ENCODE measurements at places on chromosomes 11 and 22. TPM values are rescaled to one million over a fixed set of nuclear protein-coding genes. Genes with fewer than 3 reads are reported as not detected.

DNA sequence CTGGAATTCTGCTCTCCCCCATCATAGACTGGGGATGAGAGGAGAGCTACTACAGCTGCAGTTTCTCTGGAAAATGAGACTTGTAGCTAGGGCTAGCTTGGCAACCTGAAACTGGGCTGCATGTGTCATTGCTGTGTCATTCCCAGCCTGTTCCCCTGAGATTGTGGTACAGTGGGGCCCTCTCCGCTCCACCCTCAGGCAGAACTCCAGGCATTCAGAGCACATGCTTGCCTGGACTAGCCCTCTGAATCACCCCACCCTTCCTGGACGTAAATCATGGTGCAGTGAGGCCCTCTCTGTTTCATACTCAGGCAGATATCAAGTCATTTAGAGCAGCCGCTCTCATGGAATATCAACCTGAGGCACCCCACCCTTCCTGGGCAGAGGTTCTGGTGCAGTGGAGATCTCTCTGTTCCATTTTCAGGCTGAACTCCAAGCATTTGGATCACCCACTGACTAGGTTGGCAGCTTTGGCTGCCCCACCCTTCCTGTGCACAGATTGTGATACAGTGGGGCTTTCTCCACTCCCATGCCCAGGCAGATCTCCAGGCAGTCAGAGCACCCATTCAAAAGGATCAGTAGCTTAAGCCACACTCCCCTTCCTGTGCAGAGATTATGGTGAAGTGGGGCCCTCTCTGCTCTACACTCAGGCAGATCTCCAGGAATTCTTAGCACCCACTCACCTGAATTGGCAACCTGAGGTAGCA lies 274.4 kb downstream of the C11orf87 start:
- DNase-seq = no peak

TMPRSS6 gene
- not detected for total RNA-seq

DNA sequence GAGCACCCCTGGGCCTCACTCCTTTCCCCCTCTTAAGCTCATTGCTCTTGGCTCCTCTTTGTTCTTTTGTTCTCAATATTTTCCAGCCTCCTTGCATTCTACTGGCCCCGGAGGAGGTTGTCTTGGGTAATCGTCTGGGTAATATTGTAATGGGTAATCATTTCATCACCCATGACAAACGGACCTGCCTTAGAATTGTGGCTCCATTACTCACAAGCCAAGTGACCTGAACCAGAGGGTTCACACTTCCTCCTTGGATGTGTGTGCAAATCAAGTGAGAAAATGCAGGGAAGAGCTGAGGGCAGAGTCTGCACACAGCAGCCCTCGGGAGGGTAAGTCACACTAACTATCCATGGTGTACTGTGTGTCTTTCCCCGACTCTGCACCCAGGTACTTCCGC lies 305.0 kb downstream of the BUD13 start:
- no peak for DNase-seq

- DNase-seq = no peak
Measured at GRCh38 chr22:42299586-42300258, 29.3 kb upstream of the TCF20 start.

BIRC3 gene
- 1.7 TPM for total RNA-seq

DNA sequence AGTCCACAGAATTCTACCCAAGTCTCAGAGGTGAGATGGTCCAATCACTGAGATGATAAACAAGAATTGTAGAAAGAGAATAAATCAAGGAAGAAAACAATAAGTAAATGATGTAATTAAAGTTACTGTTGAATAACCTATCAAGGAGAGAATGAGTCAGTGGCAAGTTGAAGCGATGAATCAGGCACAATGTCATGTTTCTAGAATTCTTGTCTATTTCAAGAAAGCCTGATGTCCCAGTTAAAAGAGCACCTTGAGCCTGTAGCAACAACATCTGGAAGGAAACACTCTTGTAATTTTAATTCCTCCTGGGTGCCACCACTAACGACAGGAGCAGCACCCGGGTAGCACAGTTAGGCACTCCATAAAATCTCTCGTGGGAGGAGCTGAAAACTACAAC lies 67.9 kb upstream of the SLC35C1 start:
- no peak for DNase-seq

DNA sequence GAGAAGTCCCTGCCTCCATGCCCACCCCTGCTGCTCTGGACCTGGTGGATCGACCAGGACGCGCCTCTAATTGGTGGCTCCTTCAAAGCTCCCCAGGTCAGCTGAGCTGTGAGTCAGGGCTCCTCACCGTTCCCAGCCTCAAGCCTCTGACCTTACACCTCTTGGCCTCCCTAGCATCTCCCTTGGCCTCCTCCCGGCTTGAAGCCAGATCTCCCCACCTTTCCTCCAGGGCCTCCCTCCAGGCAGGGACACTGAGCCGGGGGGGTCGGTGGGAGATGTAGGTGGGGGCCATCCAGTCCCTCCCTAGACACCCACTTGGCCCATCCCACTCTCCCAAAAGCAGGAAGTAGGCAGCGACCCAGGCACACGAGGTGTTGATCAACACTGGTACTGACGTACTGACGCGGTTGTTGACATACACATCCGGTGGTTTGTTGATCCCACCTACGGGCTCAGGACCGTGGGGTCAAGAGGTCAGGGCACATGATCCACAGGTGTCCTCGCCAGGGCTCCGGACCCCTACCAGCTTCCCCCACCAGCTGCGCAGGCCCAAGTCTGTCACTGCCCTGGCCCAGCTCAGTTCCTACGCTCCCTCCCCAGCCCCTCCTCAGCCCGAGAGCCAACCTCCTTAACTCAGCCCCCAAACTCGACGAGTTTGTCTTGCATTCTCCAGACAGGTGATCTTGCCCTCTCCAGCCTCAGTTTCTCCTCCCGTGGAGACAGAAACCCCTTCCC lies 802 bp downstream of the ATG2A start:
- peak; percentile 41 for DNase-seq

- no peak for DNase-seq
Measured at GRCh38 chr22:24536089-24536488, 18.8 kb downstream of the GUCD1 start.

DNA sequence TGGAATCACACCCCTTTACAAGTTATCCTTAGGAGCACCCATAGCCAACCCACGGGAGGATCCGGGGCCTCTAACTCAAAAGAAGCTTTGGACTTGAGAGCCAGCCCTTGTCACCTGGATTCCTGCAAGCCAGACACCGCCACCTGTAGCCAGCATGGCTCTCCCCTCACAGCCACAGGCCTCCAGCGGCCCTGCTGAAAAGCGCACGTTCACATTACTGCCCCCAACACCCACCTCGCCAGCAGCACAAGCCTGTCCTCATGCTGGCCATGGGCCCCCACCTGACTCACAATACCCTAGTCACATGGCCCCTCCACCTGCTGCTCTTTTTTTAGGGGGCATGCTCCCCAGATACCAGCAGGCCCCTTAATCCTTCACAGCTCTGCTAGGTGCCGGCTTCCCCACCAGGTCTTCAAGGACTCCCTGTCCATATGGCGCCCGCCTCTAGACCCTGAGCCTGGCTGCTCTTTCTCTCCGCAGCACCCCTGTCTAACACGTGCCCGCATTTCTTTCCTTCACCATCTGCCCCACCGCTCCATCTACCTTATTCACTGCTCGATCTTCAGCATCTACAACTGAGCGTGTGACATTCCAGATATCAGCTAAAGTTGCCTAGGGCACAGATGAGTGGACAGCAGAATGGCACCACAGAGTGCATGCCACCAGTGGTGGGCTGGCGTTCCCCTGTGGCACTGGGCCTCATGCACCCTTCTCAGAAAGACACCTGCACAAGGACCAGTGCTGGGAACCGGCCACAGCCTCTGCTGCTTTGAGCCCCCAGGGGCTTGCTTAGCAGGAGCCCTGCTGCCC lies 6.6 kb downstream of the CARS1 start:
- no peak for DNase-seq

MN1 gene
- total RNA-seq = 0.25 TPM

CHRM1 gene
- total RNA-seq = not detected

GRCh38 chr22:37909766-37910165 lies 3.7 kb downstream of the MICALL1 start:
- no peak for DNase-seq

DNA sequence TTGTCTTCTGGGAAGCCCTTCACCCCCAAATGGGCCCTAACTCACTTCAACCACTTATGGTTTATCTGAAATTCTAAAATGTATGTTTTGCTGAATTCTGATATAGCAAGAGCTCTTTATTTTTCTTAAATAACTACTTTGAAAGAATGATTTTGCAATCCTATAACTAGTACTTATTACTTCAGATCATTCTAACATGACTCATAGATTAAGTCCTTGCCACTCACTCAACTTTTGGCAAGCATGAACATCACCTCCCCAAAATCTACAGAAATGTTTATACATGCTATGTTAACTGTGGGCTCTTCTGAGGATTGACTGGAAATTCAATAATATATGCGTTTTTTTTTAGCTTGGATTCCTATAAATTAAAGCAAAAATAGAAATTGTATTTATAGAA lies 367.4 kb upstream of the FAT3 start:
- DNase-seq = no peak

- DNase-seq = peak; percentile 50
Measured at GRCh38 chr11:65424205-65425104, 1.9 kb downstream of the NEAT1 start.

DNA sequence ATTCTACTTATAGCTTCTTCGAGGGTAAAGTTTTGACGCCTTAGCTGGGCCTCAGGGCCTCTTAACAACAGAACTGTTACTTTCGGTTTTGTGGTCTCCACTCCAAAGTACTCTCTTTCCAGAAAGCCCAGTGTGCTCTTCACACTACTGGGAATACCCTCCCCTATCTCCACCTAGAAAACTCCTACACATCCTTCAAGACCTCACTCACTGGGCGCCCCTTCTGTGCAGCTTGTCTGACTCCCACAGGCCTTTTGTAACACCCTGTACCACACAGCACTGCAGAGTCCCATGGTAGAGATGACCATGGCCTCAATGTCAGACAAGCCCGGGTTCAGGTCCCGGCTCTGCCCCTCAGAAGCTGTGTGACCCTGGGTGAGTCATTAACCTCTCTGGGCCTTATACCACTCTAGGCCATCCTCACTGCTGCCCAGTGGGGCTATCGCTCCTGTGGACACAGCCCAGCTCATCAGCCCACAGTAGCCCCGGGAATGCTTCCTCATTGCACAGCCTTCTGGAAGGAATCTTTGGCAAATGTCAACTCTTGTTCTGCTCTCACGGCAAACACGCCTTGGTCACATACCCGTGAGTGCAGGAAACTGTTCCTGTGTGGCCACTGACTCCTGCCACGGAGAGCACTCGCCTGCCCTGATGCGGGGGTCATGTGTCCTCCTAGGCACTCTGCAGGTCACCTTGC lies 51.4 kb downstream of the SHISAL1 start:
- no peak for DNase-seq

HSPB2 gene
- total RNA-seq = not detected

DNA sequence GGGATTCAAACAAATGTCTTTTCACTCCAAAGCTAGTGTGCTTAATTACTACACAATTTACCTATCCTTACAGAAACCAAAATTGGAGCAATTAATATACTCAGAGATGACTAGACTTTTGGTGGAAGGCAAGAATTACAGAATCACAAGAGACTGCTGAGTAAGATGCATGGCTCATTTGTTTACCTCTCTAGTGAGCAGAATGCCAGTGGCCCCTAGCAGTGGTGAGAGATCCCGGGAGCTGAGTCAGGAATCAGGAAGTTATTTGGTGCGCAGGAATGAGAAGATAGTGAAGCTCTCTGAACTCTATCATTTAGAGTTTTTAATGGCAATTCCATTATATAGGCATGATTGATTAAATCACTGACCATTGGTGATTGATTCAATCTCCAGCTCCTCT lies 188.9 kb upstream of the SESN3 start:
- peak; percentile 11 for DNase-seq

- peak; percentile 61 for DNase-seq
Measured at GRCh38 chr11:124867700-124868099, 2.5 kb downstream of the ROBO3 start.

DNA sequence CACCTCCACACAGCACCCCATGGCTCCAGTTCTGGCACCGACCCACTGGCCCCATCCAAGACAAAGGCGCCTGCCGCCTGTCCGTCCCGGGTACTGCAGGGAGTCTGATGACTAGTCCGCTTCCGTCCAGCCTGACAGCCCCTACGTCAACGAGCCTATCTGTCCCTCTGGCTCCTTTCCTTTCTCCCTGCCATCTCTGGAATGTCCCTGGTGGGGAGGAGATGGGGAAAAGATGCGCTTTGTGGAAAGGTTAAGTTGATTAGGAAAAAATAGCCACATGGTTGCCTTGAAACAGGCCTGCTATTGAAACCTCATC lies 10.4 kb downstream of the PDGFB start:
- DNase-seq = peak; percentile 90

DNA sequence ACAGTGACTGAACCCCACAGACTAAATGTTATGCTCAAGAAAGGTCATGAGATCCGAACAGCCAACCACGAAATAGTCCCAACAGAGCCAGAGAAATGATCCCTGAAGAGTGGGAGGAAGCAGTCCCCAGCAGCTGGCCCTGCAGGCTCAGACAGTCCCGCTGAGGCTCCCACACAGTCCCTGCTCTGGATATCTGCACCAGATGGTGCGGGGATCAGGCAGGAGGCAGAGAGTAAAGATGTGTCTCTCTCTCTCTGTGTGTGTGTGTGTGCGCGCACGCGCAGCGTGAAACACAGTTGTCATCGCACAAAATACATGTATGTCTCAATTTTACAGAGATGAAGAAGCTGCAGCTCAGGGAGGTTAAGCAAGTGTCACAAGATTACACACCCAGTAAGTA lies 27.9 kb downstream of the GUCY1A2 start:
- DNase-seq = no peak

GRCh38 chr11:6660712-6661111 lies 5.1 kb upstream of the DCHS1 start:
- no peak for DNase-seq

DNA sequence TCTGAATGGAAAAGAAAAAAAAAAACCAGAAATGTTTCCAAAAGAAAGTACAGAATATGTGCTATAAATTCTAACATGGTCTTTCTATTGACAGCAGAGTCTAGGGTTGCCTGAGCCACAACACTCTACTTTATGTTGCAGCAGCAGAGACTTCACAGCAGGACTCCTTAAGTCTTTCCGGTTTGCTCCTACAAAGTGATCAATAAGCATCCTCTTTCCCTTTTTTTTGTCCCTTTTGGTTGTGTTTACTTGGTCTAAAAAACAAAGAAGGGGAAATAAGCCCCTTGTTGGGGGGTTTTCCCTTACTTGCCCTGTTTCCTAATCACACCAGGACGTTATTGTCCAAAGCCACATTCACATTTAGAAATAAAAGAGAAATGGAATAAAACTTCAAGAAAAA lies 163.1 kb upstream of the MPPED2 start:
- no peak for DNase-seq

PAMR1 gene
- under 0.01 TPM for total RNA-seq
